ENCODE measurements at places on chromosomes 6 and 20.

- no peak for DNase-seq
Observed at GRCh38 chr20:3734111-3734843, 1.8 kb downstream of the HSPA12B start.

GRCh38 chr6:130420911-130421310, 55.1 kb downstream of the TMEM200A start:
- DNase-seq, result no peak

- no peak for DNase-seq
Observed at GRCh38 chr6:135600931-135601330, 103.4 kb upstream of the AHI1 start.

DNA sequence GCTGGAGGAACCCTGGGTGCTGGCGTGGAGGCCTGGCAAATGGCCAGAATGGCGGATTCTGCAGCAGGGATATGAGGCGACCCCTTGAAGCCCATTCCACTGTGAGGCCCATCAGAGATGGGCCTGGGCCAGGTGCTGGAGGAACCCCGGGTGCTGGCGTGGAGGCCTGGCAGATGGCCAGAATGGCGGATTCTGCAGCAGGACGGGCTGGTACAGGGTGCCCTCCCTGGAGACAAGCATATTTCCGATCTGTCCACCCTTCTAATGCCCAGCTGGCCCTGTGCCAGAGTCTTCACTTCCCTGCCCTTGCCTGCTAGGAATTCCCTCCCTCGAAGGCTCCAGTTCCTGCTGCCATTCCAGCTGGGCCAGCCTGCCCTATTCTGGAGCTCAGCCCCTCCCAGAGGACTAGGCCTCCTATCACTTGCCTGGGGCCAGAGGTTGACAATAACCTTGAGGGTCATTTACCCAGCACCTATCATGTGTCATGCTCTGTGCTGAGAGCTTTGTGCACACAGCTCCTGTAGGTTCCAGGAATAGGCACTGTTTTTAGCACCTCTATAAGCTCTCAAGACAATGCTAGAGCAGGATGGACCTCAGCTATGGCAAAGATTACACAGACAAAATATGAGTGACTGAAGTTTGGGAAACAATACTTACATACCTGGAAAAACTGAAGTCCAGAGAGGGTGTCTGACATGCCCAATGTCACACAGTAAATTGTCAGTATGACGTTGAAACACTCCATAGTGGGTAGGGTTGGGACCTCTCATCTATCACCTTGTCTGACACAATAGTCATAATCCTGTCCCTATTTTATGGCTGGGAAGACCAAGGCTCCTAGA, 21.4 kb downstream of the SUN5 start:
- DNase-seq, result peak; percentile 1

DNA sequence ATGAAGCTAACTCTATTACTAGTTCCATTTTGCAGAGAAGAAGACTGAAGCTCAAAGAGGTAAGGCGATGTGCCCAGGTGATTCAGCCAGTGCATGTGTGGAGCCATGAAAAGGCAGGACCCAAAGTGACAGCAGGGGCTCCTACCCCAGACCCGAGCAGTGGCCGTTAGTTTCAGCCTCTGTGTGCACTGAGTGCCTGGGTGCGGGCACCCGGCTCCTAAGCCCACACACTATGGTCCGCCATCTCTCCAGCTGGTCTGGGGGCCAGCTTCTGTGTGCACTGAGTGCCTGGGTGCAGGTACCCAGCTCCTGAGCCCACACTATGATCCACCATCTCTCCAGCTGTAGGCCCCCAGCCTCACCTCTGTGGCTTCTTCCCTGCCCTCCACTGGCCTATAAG, 123.5 kb upstream of the CST7 start:
- DNase-seq, result no peak

DNA sequence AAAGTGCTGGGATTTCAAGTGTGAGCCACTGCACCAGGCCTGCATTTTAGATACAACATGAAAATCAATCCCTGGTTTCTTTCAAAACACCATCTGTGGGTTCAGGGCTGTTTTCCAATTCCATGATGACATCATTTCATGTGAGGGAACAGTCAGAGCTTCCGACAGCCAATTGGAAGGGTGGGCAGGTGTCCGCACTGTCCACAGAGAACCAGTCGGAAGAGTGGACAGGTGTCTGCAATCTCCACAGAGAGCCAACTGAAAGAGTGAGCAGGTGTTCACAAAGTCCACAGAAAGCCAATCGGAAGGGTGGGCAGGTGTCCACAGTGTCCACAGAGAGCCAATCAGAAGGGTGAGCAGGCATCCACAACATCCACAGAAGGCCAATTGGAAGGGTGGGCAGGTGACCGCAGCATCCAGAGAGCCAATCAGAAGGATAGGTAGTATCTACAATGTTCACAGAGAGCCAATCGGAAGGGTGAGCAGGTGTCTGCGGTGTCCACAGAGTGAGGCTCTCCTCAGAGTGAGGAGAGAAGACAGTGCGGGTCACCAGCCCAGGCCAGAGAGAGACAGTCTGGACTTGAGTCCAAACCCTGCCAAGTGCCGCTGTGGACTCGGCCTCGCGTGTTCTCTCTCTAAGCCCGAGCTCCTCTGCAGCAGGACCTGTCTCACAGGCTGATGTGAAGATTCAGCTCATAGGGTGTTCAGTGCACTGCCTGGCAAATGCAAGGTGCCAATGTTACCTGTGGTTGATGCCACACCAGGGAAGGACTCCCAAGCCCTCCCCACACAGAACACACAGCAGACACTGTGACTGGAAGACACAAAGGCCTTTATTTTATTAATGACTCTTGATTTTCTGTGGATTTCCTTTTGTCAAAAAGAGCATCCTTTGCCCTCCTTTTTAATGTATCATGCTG, 57.3 kb downstream of the DLL1 start:
- no peak for DNase-seq

DNA sequence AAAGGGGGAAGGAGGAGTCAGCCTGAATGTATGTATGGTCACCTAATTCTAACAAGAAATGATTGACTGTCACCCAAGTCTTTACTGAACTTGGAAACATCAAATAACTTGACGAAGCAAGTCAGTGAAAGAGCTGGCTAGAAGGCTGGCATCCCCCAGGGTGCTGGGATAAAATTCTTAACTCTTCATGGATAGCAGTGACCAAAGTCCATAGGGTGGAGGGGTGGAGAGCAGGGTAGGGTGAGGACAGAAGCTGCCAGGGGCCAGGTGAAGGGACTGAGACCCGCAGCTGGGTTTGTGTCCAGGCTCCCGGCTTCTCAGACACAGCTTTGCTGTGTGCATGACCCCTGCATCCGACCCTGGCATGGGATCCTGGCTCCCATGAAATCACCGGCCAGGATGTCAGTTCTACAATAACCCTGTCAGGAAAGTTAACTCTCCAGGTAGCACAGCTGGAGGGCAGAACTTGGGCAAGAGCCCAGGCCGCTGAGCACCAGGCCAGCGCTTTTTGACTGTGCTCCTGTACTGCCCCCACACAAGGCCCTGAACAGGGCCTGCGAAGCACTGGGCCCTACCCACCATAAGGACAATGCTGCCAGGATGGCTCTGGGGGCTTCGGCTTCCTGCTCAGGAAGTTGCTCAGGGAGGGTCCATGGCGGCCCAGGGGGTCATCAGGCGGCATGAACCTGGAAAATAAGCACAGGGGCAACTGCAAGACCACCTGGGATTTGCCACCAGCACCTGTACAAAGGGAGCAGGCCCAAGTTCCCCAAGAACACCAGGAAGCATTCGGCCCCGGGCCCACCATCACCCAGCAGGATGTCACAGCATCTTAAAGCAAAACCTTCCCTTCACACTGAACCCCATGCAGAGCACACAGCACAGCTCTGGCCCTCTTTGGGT, 32.5 kb downstream of the ZC3H12D start:
- no peak for DNase-seq

GRCh38 chr20:36307412-36308325, 1.5 kb downstream of the DLGAP4 start:
- no peak for DNase-seq

DNA sequence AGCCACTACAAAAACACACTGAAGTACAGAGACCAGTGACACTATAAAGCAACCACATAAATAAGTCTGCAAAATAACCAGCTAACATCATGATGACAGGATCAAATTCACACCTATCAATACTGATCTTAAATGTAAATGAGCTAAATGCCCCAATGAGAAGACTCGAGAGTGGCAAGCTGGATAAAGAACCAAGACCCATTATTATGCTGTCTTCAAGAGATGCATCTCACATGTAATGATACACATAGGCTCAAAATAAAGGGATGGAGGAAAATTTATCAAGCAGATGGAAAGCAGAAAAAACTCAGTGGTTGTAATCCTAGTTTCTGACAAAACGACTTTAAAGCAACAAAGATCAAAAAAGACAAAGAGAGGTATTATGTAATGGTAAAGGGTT, 138.1 kb upstream of the PLN start:
- no peak for DNase-seq

DNA sequence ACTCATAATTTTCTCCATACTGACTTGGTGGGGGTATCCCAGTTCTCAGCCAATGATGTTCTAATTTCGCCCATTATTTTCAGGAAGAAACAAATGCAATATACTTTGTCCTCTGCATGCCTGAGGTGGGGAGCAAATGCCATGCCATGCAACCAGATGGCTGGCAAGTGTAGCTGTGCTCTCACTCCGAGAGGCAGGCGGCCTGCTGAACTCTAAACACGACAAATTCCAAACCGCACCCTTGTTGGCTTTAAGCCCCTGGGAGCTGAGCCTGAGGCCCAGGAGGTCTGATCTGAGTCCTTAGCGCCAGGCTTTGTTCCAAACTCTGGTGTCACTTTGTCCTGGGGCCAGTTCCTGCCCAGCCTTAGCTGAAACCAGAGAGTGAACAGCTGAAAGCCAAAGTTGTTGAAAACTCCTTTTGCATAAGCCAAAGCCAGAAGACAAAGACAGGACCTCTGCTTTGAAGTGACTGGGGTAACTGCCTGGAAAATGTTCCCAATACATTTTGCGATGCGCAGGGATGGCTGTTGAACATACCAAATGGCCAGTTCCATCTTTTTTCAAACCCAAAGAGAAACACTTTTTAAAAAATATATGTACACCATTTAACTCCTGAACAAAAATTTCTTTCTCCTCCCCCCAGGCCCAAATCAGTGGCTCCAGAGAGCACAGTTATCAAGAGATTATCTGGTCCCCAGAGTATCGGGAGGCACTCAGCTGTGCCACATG, 46.2 kb downstream of the TTI1 start:
- no peak for DNase-seq

GRCh38 chr6:66662721-66663507, 955.9 kb upstream of the EYS start:
- DNase-seq, result no peak

All from ACHN (cell line).